ENCODE measurements at places on chromosomes 4 and X.
A peak's percentile ranks its signal among the peaks of the same experiment; 100 is the strongest.

- no peak for DNase-seq
Measured at GRCh38 chr4:37236165-37236564, 8.4 kb upstream of the NWD2 start.

DNA sequence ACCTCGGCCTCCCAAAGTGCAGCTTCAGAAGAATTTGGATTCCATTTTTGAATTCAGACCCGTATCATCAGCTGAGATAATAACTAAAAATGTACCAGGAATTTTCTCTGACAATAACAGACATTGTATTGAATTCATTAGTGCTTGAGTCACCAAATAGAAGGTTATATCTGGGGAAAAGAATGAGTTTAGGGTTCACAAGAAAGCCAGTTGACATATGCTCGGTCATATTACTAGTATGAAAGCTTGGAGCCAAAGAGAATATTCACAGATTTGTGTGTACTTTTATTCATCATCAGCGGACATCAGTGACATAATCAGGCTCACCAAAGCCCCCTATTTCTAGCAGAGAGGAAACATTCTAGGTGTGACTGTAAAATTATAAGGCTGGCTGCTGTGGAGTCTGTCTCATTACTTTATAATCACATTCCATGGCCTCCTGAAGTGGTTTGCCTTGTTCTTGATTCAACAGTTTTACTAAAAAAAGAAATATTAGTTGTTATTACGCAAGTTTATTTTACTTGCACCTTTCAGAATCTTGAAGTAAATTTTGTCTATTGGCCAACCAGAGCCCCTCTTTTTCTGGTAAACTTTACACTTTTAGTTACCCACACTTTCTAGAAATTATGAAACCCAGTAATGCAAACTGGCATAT, 14.6 kb upstream of the DCTD start:
- DNase-seq = no peak

DNA sequence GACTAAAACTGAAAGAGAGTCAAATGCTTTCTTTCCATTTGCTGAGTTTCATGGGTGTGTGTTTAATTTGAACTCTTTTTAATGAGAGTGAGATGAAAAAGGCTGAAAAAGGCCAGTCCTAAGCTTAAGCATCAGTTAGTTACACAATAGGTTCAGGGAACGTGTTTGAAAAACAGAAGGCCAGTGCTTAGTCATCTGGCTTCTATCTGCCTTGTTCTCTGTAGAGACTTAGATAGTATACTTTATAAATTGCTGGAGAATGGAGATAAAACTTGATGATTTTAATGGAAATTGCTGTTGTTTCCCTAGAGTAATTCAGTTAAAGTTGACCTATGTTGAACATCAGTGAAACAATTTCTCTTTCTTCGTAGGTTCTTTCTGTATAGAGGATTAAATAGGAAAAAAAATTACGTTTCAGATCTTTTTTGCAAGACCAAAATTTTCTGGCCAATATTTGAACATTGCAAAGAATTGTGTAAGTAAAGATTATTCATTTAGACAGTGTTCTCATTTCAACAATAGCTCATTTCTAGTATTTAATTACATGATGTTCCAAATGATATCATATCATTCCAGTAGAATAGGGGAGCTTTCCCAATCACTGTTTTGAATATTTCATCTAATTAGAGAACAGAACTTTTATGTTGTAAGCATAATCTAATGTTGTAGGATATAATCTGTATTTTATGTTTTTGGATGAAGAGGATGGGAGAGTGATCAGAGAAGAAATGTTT, 1088.8 kb downstream of the ADGRL3 start:
- DNase-seq = no peak

DNA sequence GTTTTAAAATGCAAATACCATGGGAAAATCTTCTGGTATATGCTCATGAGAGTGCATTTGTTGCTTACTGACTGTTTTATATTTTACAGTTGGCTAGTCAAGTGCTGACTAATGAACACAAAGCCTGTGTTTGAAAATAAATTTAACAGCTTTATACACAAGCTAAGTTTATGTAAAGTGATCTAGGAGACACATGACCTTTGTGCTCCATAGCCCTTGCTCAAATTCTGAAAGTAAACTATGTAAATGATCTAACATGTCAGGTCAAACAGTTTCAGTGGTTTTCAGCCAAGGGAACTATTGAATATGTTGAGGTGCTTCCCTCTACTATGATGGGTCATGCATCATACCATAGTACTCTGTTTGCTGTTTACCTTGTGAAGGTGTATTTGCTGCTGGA, 36.7 kb downstream of the DIAPH2 start:
- no peak for DNase-seq

GRCh38 chr4:96916711-96917110, 1076.8 kb downstream of the PDHA2 start:
- DNase-seq = no peak

- DNase-seq = no peak
Measured at GRCh38 chr4:131159261-131159660, 1989.8 kb upstream of the PCDH10 start.

- DNase-seq = no peak
Measured at GRCh38 chr4:83269256-83269655, 15.3 kb downstream of the COQ2 start.

- no peak for DNase-seq
Measured at GRCh38 chr4:15427701-15428100, at the start of gene C1QTNF7. Gene C1QTNF7, plus strand, starts transcription at chr4:15428033. Its CDS starts 7,711 bp downstream, at chr4:15435744.

- DNase-seq = no peak
Measured at GRCh38 chrX:103878466-103879122, 46.5 kb upstream of the RAB9B start.

DNA sequence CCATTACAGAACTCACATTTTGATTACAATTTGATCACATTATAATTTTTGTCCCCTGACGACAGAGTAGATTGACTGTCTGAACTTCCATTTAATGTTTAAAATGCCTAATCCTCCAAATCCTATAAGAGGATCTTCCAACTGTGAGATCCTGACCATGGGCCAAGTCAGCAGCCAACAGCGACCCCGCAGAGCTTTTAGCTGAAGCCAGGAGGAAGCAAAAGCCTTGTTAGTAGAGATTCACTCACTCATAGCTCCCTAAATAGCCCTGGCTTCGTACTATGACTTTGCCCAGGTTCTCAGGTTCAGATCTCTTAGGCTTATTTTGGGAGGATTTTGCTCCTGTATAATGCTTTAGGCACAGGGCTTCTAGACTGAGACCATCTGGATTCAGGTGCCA, 413.1 kb downstream of the NKX6-1 start:
- DNase-seq = no peak

DNA sequence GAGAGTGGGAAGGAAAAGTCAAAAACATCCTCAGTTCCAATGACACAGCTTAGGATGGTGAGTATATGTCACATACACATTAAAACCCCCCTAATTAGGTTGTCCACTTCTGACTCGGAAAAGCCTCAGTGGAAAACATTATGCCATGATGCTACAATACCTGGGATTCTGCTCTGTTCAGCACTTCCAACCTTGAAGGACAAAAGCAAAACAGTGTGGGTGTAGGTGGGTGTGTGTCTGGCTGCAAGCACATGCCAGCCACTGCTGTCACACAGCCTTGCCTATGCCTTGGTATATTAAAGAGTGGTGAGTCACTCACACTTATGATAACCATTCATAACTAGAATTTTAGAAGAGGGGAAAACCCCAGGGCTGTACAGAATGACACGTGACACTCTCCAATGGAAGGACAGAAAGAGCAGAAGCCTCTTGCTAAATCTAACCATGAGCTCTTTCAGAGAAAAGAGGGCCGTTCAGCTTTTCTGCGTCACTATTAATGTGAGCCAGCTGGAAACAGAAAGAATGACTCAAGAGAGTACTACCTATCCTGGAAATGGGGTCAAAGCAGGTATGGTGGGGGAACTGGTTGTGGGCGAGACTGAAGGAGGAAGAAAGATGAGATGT, 159.6 kb downstream of the TET2 start:
- peak; percentile 5 for DNase-seq

DNA sequence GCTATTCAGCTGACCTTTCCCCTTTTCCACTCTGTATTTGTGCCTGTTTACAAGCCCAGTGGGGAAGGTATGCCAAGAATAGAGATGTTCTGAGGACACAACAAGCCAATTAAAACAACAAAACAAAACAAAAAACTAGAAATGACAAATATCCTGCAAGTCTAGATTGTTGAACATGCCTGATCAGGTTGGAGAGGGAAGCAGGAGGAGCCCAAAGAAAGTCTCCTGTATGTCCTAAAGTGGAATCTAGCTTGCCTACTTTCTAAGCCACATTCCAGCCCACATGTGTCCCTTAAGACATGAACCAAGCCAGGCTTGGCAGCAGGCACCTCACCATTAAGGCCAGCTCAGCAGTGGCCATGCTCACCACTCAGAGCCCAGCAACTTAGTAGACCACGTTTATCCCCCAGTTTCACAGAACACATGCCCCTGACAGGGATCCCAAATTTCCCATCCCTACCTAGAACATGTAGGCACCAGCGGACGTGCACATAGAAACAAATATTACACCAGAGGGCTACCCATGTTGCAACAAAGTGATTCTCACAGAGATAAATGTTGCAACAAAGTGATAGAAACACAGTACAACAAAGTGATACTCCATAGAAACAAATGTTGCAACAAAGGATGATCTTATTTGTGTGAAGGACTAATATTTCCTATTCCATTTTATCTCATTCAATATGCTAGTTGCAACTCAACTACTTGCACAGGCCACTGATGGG, 48.3 kb downstream of the CD99L2 start:
- DNase-seq = no peak

GRCh38 chr4:168651374-168651773, 154.5 kb downstream of the PALLD start:
- no peak for DNase-seq

- no peak for DNase-seq
Measured at GRCh38 chr4:10020106-10020505, 1.2 kb downstream of the SLC2A9 start.

- DNase-seq = no peak
Measured at GRCh38 chr4:187996502-187997177, 1.1 kb downstream of the ZFP42 start.

- DNase-seq = no peak
Measured at GRCh38 chr4:158778156-158778711, 9.4 kb downstream of the FNIP2 start.

DNA sequence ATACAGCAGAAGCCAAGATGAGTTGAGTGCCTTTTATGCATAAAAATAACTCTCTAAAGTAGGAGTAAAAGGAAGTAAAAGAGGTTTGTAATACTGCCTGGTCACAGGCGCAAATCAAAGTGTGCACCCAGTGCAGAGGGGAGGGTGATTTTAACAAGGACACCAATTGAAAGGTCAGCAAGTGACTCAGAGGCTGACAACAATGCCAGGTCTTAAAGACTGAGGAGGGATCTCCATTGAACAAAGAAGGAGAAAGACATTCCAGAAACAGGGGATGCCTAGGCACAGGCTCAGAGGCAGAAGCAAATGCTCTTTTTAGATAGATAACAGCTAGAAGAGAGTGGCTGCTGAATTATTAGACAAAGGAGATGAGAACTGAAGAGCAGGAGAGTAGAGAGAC, 297.4 kb upstream of the VCX start:
- no peak for DNase-seq

GRCh38 chr4:77501851-77502250, 103.8 kb upstream of the CXCL13 start:
- no peak for DNase-seq

GRCh38 chr4:74039315-74039763, 850 bp upstream of the CXCL3 start:
- no peak for DNase-seq

DNA sequence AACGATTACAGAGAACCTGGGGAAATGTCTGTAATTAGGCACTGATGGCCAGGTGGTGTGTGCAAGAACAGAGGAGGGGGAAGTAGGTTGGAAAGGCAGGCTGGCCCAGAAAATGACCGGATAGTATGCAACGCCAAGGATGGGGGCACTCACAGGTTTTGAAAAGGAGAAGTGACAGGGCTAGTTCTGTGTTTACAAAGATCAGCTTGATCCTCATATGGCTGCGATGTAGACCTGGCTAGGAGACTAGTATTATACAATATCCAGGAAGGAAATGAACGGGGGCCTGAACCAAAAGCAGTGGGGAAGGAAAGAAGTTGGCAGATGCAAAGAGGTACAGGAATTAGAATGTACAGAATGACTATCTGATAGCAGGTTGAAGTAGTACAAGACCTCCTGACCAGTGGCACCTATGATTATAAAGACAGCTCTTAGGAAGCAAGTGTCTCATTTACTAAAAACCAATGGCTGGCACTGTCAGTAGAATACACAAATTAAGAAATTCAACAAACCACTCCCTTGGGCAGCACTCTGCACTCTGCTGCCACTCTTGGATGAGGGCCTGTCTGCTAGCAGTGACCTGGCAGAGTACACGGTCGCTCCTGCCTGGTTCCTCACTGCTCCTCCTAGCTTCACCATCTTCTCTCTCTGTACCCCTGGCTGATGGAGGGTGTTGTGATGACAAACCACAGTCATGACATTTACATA, 14.1 kb downstream of the MFAP3L start:
- no peak for DNase-seq

DNA sequence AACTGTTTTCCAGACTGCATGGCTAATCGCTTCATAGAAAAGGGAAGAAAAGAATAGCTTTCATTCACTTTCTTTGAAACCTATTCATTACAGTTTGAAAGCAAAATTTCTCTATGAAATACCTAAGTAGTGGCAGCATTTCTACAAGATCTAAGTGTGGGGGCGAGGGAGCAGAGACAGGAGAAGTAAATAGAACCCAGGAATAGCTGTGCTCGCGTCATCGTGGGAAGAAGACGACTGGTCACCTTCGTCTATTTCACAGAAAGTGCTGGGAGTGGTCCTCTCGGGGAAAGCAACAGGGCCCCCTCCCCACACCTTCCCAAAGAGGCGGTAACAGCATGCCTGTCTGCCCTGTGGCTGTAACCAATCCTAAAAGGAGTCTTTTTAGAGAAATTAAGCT, 169.9 kb upstream of the NOCT start:
- no peak for DNase-seq

DNA sequence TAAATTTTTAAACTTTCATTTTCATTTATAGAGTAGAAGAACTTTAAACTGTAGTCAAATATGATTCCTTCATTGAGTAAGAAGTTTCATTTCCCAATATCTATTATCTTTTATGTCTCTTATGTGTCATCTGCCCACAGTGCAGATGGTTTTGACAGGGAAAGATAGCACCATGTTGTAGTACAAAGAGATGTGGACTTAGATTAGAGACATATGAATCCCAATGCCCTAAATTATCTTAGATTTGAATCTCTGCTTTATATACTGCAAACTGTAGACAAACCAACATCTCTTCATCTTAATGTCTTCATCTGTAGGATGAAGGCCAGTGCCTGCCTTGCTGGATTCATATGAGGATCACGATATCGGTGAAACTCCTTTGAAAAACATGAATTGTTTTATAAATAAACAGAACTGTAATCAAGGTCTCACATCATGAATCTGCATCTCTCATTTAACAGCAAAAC, 217.5 kb downstream of the BANK1 start:
- DNase-seq = no peak

- no peak for DNase-seq
Measured at GRCh38 chrX:17591741-17592110, 145.6 kb upstream of the SCML1 start.
